ENCODE measurements at places on chromosomes 11 and 22. TPM values are rescaled to one million over a fixed set of nuclear protein-coding genes. Genes with fewer than 3 reads are reported as not detected.
A peak's percentile ranks its signal among the peaks of the same experiment; 100 is the strongest.

DNA sequence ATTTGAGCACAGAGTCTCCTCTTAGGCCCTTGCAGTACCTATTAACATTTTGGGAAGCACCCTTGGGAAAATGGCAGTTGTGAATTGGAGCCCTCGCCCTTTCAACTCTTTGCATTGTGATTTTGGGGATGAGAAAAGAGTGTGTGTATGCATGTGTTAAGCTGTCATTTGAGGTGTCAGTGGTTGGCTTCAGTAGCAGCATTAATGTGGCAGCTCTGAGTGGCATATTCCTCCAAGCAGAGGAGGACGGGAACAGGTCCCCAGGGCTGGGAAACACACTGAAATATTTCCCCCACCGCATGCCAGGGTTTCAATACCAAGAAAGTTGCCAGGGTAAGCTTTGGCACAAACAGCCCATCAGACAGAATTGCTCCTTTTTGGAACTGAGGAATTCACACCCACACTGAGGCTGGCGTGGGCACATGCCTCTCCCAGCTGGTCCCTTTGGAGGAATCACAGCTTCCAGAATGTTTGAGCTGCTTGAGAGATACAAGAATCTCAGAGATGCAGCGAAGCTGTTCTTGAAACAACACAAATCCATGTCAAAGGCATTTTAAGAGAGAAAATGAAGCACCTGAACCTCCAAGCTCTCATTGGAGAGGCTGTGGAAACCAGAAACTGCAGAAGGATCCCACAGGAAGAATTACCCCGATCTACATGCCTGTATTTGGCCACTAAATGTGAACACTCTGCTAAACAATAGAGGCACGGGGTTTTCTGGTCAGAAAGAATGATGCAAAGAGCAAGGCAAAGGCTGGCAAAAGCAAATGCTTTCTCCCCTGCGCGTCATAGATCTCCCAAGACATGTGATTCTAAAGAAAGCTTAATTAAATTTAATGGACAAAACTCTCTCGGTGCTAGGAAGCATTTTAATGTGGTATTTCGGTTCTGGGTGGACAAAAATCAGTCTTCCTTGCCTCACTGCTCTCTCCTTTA lies 67.2 kb upstream of the RCN1 start:
- no peak for DNase-seq

DNA sequence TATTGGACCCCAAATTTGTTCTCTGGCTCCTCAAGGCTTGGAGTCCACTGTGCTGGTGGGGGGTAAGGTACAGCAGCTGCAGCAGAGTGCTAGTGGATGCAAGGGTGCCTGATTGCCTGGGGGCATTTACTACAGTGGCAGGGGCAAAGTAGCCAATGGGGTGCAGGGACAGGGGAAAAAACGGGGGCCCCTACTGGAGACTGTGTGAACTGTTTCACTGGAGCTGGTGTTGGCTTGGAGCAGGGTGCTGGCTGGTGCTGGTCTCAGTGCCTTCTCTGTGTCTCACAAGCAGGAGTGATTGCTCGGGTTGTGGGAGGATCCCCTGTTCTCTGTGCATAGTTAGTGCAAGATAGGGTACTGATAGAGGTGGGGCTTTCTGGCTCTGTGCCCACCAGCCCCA lies 935.9 kb downstream of the JRKL start:
- no peak for DNase-seq

The FXYD2 gene
- not detected for total RNA-seq

GRCh38 chr22:18057568-18058209 lies 20.1 kb upstream of the PEX26 start:
- peak; percentile 100 for DNase-seq

- no peak for DNase-seq
These were observed 41.1 kb downstream of the TRIM66 start for GRCh38 chr11:8641332-8641731.

The NEFH gene
- total RNA-seq = 1.7 TPM

DNA sequence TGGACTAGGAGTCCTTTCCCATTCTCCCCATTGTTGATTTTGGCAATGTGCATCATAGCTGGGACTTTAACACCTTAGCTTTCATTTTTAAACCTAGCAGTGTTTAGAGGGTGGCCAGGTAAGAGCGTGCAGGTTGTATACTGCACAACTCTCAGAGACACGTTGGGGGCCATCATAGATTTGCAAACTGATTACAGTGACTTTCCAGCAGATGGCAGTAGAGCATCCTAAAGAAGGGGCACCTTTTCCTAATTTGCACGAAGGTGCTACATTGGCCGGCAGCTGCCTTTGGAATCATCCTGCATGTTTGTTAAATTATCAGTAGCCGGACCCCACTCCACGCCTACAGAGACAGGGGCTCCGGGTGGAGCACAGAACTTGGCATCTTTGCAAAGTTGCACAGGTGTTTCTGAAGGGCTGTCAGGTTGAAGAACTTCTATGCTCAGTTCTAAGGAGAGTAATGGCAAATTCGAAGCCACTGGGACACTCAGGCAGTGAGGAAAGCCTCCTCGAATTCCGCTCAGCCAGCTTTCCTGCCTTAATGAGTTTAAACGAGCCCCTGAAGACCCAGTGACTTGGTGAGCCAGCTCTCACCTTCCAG lies 7.7 kb downstream of the LHFPL7 start:
- DNase-seq = peak; percentile 25

DNA sequence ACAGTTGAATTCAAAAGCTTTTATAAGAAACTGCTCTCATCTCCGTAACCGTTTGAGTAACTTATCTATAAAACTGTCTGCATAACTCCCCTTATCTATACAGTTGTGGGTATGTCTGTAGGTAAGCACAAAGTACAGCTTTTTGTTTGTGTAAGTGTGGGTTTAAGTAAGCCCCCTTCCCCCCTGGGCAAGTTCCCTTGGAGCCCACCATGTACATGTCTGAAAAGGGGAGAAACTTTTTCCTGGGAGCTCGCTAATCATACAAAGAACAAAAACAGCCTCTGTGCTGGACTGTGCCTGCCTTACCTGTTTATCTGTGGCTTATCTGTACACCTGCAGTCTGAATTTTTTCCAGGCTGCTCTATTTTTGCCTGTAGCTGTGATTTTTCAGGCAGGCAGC lies 36.3 kb upstream of the TMEM45B start:
- no peak for DNase-seq

DNA sequence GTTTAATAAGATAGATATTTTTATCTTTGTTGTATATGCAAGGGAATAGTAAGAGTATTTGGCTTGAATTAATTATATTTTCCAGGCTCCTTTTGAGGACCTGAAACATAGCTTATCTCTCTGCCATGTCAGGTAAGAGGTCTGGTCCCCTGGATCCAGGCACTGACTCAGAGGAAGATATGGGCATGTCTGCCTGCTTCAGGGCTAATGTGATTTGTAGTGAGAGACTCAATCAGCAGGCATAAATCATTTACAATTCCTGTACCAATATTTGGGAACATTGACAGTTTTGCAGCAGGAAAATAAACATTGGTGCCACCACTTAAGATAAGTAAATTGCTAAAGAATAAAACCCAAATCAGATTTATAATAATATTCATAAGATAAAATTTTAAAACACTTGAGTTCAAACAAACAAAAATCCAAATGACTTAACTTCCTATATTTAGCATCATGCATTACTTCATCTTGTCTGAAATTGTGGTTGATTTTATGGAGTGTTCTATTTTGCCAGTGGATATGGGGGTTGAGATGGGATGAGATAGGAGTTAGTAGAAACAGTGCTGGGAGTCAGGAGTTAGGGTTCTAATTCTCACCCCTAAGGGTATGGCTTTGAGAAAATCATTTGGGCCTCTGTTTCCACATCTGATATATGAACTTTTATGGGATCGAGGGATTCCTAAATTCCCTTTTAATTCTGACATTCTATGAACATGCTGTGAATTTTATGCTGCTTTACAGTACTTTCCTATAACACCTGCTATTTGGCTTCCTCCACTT lies 5.1 kb upstream of the CALCA start:
- DNase-seq = no peak

GRCh38 chr11:112983887-112984286 lies 22.7 kb downstream of the NCAM1 start:
- DNase-seq = no peak

DNA sequence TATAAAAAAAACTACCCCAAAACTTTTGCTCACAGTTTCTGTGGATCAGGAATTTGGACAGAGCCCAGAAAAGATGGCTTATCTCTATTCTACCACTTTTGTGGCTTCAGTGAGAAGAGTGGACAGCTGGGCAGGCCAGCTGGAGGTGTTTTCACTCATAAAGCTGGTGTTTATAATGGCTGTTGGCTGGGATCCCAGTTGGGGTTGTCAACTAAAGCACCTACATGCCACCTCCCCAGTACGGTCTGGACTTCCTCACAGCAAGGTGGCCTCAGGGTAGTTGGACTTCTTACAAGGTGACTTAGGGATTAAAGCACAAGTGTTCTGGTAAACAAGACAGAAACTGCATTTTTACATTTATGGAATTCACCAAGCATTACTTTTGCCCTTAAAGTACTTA lies 171.0 kb downstream of the NELL1 start:
- DNase-seq = no peak

DNA sequence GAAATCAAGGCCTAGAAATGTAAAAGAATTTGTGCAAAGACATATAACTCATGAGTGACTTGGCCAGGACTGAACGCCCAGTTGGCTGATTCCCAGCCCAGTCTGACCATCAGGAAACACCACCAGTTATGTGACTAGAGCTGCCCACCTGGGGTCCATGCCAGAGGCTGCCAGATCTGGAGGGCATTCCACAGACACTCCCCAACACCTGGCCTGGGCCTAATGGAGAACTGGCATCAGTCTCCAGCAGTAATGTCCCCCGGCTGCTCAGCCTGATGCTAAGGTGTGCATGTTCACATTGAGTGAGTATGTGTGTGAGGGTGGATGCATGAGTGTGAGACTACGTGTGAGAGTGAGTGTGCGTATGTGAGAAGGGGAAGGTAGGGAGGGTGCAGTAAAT lies 15.7 kb downstream of the PLAAT3 start:
- no peak for DNase-seq

The ARL14EP gene
- 28.1 TPM for total RNA-seq

The PKP3 gene
- total RNA-seq = 2.2 TPM

DNA sequence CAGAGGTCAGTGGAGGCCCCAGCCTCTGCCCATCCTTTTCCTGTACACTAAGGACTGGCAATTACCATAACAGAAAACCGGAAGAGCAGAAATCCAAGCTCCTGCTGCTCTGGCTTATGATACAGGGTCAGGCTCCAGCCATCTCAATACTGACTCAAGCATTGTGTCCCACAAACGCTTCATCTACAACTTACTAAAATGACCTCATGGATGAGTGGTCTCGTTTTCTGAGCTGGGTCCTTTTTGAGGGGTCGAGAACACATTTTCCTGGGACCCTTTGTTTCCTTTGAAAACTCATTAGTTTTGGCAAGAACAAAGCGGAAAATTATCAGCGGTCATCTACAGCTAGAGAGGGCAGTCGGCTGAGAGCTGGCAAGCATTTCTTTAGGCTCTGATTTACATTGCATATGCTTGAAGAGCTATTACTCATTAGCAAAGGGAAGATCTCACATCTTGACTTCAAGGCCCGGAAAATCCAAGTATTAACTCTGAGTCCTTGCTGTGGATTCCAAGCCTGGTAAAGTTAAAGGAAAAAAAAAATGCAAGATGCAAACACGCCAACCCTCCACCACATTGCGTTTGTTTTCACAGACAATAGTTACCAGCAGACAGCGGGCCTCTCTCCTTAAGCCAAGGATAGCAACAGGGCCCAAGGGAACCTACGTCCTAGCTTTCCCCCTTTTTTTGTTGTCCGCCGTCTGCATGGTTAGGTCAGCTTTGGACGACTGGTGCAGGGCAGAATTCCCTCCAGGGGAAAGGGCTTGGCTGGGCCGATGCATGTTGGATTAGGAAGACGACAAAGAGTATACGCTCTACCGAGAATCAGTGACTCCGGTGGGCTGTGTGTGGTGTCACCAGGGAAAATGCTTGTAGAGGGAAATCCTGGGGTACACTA lies 1.8 kb downstream of the TESMIN start:
- peak; percentile 12 for DNase-seq

- no peak for DNase-seq
These were observed 692.9 kb downstream of the OPCML start for GRCh38 chr11:132839236-132839945.

GRCh38 chr22:40436505-40437431 lies 66.4 kb downstream of the SGSM3 start:
- peak; percentile 74 for DNase-seq

GRCh38 chr11:6812390-6813005 lies 13.0 kb upstream of the OR6A2 start:
- DNase-seq = peak; percentile 34

DNA sequence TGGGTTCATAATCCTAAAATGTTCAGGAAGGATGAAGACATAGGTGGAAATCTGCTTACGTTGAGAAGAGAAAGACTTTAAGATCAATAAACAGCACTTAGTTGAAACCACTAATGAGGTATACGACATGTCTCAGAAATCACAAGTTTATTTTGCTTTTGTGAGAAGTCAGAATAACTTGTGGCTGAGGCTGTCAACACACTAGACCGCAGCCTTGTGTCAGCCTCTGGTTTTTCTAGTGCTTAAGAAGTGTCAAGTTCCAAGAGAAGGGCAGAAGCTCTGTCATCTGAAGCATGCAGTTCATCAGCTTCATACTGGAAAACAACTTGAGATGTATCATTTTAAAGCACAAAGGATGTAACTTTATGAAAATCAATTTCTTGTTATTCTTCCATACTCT lies 420.9 kb downstream of the METTL15 start:
- peak; percentile 86 for DNase-seq

The SLC22A12 gene
- not detected for total RNA-seq

DNA sequence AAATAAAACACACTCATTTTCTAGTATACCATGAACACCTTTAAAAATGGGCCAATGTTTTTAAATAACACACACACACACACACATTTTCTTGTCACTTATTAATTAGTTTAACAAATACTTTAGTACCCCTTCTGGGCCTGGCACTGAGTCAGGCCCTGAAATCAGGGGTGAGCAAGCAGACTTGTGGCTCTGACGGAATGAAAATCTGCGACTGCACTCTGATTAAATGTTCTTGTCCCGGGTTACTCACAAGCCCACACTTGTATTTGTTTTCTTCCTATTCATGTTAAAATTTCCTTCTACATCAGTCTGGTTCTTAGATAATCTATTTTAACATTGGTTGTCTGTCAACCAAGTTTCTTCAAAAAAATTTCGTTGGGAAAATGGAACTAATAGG lies 43.0 kb upstream of the PDGFD start:
- no peak for DNase-seq

DNA sequence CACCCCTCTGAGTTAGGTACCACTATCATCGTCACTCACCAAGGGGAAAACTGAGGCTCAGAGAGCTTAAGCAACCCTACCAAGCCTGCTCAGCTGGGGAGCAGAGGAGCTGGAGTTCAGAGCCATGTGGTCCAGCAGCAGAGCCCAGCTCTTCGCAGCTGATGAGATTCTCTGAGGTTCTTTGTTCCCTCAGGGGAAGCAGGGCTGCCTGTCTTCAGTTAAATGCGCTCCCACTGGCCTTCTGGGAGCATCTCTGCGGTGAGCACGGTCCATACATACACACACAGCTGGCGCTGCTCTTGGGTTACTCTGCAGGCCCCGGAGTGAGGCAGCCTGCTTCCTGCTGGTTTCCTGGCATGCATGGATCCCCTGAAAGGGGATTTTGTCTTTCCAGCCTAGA lies 5.2 kb upstream of the PTGDR2 start:
- no peak for DNase-seq

- DNase-seq = peak; percentile 89
These were observed 303.0 kb downstream of the CADM1 start for GRCh38 chr11:115201111-115201792.
